DMS79 treated with DMSO at 0.1 percent for 48 hours (cell line): ENCODE measurements at places on chromosomes 2 and 18.
A peak's percentile ranks its signal among the peaks of the same experiment; 100 is the strongest.

- DNase-seq: no peak
These were observed 18.6 kb downstream of the ARL4C start for GRCh38 chr2:234478121-234478858.

DNA sequence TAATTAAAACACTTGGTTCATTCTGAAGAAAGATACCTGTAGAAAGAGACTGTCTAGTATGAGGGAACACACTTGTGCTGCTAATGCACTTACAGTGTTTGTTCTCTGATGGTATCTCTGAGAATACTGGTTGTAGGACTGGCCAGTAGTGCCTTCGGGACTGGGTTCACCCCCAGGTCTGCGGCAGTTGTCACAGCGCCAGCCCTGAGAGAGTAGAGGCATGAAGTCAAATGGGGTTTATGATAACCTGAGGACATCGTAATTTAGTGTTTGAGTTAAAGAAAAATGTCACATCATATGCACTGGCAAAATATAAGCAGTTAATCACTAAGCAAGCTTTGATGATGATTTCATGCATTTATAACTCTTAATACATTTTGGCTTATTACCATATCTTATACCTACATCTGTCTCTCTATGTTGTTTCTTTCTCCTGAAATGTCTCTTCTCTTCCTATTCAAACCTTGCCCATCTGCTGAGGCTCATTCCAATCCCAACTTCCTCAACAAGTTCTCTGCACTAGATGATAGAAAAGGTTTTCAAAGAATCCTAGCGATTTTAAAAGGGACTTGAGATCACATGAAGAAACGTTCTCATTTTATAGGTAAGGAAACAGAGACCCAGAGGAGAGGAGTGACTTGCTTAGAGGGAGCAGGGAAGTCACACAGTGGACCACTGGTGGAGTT, 50.2 kb downstream of the ATIC start:
- DNase-seq: no peak

DNA sequence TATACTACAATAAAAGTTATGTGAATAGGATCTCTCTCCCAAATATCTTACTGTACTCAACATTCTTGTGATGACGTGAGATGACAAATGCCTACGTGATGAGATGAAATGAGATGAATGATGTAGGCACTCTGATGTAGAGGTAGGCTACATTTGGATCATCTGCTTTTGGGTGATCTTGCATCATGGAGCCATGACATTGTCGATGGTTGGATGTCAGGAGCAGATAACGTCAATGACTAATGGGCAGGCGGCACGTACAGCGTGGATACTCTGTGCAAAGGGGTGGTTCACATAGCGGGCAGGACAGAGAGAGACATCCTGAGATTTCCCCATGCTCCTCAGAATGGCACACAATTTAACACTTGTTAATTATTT, 40.8 kb upstream of the PPP1R1C start:
- no peak for DNase-seq

GRCh38 chr2:143937723-143938350, 582.1 kb downstream of the ZEB2 start:
- no peak for DNase-seq

DNA sequence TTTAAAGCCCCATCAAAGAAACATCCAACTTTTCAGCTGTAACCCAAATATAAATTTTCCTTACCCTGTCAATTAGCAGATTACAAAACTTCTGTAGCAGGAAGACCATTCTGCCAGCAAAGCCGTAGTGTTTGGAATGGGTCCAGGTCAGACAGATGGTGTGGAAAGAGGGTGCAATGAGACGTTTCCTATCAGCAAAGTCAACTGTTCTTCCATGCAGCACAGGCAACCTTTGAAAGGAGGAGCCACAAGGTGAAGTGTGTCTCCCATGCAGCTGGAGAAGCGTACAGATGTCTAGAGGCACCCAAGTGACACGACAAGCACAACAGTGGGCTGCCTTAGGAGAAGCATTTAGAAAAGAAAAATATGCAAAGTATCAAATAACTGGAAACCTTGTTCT, 83.7 kb downstream of the SP3 start:
- peak; percentile 87 for DNase-seq

GRCh38 chr2:223260681-223261080, 208.7 kb downstream of the KCNE4 start:
- DNase-seq: no peak

GRCh38 chr18:30915336-30915988, 127.1 kb downstream of the DSC3 start:
- no peak for DNase-seq

- DNase-seq: peak; percentile 61
These were observed 55.2 kb upstream of the LDLRAD4 start for GRCh38 chr18:13163167-13163927.

GRCh38 chr2:240021488-240022104, 3.5 kb downstream of the NDUFA10 start:
- DNase-seq: no peak

- no peak for DNase-seq
These were observed 63.5 kb downstream of the EVA1A start for GRCh38 chr2:75497256-75497655.

GRCh38 chr2:19971691-19972090, 18.2 kb downstream of the WDR35 start:
- no peak for DNase-seq

- no peak for DNase-seq
These were observed at the start of gene RFTN2 for GRCh38 chr2:197675246-197675645. Gene RFTN2, minus strand, starts transcription at chr2:197675587. Its CDS starts 129 bp downstream, at chr2:197675458.

DNA sequence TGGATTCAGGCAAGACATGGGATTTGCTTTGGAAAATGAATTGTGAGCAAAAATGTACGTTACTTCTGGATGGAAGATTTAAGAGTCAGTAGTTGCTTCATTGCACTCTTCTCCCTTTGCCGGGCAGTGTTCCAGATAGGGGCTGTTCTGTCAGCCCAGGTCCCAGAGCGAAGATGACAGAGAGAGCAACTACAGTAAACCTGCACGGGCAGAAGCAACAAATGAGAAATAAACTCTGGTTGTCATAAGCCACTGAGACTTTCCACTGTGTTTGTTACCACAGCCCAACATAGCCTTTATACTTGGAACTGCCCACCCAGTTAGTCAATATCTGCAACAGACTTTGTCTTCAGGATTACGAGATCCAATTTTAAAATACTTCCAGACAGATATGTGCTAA, 83.3 kb downstream of the CACNB4 start:
- no peak for DNase-seq

GRCh38 chr2:69517410-69517809, 80.2 kb upstream of the NFU1 start:
- DNase-seq: no peak

DNA sequence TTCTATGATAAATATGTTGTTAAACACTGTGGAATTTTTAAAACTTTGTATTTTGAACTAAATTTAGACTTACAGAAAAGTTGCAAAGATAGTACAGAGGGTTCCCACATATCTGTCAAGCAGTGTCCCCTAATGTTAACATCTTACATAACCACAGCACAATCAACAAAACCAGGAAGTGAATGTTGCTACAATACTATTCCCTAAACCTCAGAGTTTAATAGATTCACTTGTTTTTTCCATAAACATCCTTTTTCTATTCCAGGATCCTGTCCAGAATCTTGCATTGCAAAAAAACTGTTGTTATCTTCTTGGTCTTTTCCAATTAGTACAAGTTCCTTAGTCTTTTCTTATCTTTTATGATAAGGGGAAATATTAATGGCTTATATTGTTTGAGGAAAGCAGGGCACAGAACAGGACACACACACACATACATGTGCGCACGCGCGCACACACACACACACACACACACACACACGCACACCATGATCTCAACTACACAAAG, 251.1 kb upstream of the TRIB2 start:
- no peak for DNase-seq

DNA sequence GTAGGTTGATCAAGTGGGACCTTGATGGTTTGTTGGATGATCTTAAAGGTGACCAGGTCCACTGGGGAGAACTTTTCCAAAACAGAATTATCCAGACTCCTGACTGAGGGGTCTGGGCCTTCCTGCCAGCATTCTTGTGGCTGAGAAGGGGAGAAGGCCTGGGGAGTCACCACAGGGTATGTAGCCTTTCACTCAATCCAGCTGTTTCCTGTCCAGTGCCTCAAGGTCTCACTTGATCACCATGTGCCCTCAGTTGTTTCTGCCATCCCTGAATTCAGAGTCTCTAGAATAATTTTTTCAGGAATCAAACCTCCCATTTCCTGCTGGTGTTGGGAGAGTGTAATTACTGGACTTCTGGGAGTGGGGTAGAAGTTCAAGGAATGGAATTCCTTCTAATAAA, 54.4 kb upstream of the TANC1 start:
- no peak for DNase-seq

DNA sequence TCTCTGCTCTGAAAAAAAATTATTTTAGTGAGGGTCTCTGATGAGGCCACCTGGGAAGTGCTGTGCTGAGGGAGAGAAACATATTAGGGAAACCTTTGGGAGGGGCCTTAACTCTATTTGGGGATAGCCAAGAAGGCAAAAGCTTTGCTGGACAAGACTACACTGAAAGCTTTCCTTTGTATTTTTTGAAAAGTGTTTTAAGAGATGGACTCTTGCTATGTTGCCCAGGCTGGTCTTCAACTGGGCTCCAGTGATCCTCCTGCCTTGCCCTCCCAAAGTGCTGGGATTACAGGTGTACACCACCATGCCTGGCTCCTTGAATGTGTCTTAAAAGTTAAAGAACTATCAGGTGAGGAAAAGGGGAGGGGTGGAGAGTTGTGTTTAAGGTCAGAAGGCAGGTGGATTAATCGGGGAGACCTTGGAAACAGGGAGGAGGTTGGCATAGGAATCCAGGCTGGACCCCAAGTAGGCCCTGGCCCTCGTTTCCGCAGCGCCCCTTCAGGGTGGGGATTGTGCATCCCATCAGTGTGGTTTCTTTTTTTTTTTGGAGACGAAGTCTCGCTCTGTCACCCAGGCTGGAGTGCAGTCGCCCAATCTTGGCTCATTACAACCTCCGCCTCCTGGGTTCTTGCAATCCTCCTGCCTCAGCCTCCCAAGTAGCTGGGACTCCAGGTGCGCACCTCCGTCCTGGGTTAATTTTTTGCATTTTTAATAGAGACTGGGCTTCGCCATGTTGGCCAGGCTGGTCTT, 92.1 kb downstream of the MYCN start:
- DNase-seq: no peak

- DNase-seq: peak; percentile 93
These were observed 11.7 kb upstream of the GRHL1 start for GRCh38 chr2:9939587-9940485.

DNA sequence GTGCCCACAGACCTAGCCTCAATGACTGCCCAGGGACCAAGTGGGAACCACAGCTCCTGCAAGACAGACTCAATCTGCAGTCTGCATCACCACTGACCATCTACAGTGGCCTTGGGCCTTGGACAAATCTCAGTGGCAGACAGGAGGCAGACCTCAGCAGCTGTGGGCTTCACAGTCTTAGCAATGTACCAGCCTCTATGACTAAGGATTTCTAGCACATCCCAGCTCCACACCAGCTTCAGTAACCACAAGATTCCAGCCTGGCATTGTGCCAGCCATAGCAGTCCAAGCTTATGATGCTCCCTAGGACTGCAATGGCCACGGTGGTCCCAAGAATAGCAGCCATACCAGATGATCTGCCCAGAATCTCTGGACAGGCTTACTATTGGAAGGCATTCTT, 19.6 kb upstream of the WDR75 start:
- no peak for DNase-seq

- DNase-seq: no peak
These were observed 66.4 kb downstream of the ZNF516 start for GRCh38 chr18:76428396-76429261.

DNA sequence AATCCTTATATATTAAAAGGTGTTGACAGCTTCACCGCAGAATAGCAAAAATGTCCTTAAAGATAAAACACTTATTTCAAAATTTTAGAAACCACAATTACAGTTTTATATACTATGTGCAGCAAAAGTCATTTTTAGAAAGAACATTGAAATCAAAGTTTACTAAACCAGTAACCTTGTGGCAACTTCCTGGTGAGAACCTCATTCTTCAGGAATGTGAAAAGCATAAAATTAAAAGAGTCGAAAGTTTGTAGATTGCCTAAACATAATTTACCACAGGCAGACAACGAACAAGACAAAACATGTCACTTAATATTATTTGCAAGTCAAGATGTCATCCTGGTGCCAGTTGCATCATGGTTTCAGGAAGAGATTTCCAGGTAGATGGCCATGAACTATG, 108.3 kb upstream of the NRP2 start:
- DNase-seq: no peak

DNA sequence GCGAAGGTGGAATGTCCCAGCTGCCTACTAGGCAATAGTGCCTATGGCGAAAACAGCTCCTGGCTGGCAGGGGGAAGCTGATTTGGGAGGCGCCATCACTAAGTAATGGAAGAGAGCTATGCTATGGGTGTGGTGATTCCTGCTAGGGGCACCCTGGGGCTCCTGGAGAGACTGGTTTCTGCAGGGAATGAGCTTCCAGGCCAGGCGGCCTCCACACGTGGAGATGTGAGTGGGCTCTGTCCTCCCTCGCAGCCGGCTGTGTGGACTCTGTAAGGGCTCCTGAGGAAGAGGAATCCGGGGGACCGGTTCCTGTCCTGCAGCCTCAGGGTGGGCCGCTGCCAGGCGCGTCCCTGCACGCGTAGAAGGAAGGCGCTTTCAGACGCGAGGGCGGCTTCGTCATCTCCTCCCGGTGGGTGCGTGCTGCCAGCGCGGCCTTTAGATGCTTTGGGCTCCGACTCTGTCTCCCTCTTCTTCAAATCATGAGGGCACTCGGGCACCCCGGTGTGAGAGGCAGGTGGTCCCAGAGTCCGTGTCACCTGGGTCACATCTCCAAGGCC, 55.5 kb upstream of the ANKRD62 start:
- DNase-seq: no peak

- DNase-seq: peak; percentile 65
These were observed 136.4 kb downstream of the THSD7B start for GRCh38 chr2:136901732-136902131.

GRCh38 chr2:19990416-19990728, 467 bp upstream of the WDR35 start:
- no peak for DNase-seq

DNA sequence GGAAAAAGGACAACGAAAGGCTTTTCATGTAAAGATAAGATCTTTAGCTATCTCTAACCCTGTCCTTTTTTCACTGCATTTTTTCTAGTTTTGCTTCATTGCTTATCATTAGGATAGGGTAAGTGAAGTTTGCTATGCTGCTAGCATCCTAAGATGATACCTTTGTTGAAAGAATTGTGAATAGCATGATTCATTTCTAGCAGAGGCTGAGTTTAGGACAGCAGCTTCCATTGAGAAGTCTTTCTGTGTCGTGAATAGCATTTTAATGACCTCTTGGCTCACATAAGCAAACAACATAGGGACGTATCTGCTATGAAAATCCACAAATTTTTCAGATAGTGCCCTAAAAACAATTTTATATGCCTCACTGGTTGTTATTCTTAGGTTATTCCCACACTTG, 36.4 kb upstream of the GAREM2 start:
- DNase-seq: no peak

- DNase-seq: no peak
These were observed 112.8 kb downstream of the CDC42EP3 start for GRCh38 chr2:37558623-37559022.

GRCh38 chr18:45008694-45009413, 328.2 kb downstream of the SETBP1 start:
- peak; percentile 57 for DNase-seq
